Dorsolateral prefrontal cortex (tissue), 122 donors: ENCODE measurements at places on chromosomes 4 and X.

DNA sequence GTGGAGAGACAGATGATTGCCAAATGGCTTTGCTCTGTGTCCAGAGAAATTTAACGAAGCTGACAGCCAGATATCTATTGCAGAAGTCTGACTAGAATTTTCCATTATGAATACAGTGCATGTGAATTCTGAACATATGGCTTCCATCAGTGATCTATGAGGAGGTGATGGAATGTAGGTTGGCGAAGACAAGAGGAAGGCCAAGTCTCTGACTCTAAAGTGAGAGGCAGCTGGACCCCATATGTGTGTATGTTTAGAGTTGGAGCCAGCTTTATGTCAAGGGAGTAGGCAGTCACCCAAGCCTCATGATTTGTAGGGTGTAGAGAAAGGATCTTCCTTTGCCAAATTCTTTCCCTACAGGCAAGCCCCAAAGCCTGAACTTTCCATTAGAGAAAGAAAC lies 76.2 kb upstream of the TEX13D start:
- DNase-seq, result no peak

- no peak for DNase-seq
Observed at GRCh38 chr4:20195071-20195885, 56.4 kb upstream of the SLIT2 start.

GRCh38 chr4:155042014-155042413 lies 166.4 kb upstream of the NPY2R start:
- no peak for DNase-seq

DNA sequence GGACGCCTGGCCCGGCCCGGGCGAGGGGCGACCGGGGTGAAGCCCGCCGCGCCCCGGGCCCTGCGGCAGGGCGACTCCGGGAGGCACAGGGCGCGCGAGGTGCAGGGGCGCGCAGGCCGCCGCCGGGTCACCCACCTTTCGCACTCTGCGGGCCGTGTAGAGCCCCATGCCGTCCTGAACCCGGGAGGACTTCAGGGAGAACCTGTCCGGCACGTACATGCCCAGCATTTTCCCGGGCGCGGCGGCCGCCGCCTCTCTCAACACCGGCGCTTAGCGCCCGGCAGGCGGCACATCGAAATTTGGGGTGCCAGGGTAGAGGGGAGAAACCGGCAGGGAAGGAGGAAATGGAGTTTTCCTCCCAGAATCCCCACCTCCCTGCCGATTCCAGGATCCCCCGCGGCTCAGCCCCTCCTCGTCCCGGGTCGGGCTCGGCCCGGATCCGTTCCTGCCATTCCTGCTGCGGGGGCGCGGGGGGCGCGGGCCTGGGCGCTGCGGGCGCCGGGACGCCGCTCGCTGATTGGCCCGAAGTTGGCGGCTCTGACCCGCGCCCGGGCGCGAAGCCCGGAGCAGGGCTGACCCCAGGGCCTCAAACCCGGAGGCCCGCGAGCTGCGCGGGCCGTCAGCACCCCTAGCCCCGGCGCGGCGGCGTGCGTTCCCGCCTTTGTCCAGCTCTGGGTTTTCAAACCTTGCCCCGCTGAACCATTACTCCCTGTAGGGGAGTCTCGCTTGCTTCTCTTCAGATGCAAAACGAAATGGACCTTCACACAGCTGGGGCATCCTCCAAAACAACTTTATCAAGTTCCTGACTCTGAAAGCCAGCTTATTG lies at the start of gene PRDM5:
TSS of gene PRDM5 (minus strand) at position 346 of the 826 bp plus-strand sequence. CDS start at position 228, 118 bp downstream.
- DNase-seq, result peak; percentile 45

DNA sequence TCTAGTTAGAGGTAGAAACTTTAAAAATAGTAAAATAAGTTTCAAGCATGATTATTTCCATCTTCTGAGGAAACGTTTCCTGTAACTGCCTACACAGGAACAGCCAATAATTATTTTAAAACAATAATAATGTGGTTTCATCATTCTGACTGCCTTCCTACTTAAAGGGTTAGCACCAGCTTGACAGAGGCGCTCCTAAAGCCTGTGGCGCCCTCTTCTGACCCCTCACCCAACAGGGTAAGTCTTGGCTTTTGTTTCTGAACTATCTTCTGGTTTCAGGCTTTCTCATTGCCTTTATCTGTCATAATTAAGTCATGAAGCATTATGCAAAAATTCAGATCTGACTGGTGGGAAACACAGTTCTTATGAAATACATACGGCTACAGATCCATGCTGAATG lies 96.7 kb downstream of the ITM2A start:
- DNase-seq, result no peak

- peak; percentile 8 for DNase-seq
Observed at GRCh38 chr4:10022346-10023049, 1.2 kb upstream of the SLC2A9 start.
